CD4-positive, alpha-beta T cell treated with Interferon gamma for 1 hour (primary cell): ENCODE measurements at places on chromosomes 6 and 20.

GRCh38 chr20:37986873-37987601 lies 46.2 kb downstream of the TTI1 start:
- no peak for DNase-seq

- no peak for DNase-seq
Measured at GRCh38 chr6:43993881-43994523, 133.2 kb downstream of the MRPL14 start.

DNA sequence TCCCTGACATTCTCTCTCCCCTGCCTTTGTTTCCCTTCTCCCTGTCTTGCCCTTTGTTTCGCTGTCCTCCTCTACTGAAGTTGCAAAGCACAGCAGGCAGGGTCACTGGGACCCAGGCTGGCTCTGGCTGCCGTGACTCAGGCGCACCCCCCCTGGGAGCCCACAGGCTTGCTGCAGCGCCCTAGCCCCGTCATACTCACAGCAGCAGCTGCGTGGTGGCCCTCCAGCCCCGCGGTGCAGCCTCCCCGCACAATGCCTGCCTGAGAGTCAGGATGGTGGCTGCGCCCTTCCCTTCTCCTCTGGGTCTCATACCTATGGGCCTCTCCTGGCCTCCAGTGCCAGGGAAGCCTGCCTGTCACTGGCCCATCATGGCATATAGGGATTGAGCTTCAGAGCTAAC lies 41.7 kb downstream of the TXNDC5 start:
- DNase-seq = no peak

DNA sequence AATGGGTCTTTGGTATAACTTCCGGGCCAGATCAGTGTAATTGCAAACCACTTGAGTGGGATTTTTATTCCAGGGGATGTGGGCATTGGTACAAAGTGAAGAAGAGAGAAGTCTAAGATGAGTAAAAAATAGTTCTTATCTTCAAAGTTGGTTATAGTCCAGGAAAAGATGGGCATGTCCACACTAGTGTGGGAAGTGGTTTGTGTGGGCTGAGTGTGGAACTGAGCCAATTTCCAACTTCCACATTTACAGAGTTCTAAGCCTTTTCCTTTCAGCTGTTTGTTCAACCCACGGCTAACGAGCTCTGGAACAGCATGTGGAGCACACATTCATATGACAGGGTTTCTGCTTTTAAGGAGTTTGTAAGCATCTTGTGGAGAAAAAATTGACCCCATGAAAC lies 72.3 kb upstream of the IFNGR1 start:
- DNase-seq = peak; percentile 33

DNA sequence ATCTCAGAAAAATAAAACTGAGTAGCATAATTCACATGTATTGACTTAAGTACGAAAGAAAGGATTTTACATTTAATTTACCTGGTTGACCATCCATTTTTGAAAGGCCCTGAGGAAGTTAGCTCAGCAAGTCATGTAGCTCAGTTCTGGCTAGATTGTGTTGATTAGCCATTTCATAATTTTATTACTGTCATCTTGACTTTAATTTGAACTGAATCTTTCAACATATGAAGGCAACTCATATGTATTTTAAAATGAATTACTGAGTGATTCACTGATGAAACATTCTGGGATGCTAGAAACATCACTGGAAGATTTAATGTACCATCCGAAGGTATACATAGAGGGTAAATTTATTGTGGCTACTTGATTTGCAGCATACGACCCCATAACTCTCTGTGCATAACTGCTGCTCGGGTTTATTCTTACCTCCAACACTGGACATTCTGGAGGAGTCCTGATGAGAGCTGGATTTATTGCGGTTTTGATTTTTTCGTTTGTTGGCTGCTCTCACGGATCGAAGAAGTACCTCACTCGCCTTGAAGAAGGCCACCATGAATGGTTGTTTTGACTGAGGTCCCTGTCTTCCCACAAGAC lies 101.7 kb downstream of the BMP5 start:
- DNase-seq = no peak

- DNase-seq = no peak
Measured at GRCh38 chr20:31608251-31608945, 3.3 kb downstream of the ID1 start.

- no peak for DNase-seq
Measured at GRCh38 chr6:23202207-23202606, 632.8 kb downstream of the HDGFL1 start.

DNA sequence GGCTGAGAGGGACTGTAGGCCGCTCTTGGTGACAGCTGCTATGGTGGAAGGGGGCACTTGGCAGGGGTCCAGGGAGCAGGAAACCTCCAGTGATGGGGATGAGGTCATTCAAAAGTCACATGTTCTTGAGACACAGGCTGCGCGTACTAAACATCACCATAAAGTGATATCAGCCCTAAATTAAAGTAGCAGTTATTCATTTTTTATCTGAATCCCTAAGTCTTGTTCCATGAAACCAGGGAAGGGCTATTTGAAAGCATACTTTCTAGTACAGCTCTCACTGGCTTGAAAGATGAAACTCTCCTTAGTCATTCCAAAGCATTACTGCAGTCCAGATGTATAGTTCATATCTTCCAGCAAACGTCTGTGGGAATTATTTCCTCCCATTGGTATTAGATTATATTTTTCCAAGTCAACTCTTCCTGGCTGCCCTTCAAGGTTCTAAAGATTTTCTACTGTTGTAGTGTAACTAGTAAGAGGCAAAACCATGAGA lies 373.1 kb downstream of the CD109 start:
- DNase-seq = no peak

DNA sequence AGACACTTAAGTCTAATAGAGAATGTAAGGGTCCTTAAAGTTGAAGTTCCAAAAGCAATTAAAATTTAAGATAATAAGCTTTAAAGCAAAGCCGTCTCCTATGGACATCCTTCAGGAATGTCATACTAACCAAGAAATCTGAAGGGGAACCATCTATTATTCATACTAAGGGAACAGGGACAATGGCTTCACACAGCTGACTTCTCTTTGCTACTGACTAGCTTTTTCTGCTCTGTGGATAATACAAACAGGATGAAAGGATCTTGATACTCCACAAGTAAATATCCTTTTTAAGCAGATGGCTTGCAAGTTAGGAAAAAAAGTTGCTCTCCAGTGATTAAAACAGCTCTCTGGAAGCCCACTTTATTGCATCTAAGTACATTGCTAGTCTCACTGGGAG lies 178.6 kb downstream of the BACH2 start:
- DNase-seq = no peak

- no peak for DNase-seq
Measured at GRCh38 chr20:10648651-10649050, 25.1 kb downstream of the JAG1 start.

DNA sequence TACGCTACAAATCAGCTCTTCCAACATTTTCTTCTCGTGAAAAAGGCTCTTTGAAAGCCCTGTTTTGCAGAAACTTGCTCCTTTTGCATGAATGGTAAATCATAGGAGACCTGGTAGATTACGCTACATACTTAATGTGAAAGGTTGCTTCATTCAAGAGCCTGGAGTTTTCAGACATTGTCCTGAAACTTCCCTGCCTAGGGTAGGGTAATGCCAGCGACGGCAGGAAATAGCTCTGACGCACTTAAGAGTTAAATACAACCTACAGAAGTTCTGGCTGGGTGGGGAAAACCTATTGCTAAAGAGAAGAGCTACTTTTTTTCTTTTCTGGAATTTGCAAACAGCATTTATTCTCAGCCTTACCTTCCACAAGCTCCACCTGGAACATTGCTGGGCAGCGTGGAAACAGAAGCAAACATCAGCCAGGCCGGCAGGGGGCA lies 144.5 kb downstream of the LPA start:
- no peak for DNase-seq

DNA sequence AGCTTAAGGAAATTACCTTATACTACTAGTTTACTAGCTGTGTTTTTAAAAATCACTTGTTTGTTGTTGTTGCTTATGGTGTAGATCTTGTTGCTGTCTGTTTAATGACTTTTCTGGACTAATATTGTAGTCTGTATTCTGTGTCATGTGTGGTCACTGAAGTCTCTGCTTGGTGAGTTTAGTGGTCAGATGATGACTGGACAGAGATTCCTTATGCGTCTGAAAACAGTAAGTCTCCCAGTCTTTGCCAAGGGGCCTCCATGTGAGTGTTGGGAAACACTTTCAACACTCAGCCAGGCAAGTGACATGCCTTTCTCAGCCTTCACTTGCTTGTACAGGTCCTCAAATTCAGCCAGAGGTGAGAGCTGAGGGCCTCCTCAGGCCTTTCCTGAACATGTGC lies 256.9 kb upstream of the RNF24 start:
- DNase-seq = no peak

- peak; percentile 28 for DNase-seq
Measured at GRCh38 chr6:139540276-139540675, 165.8 kb upstream of the CITED2 start.

GRCh38 chr20:50123418-50123817 lies 10.5 kb upstream of the UBE2V1 start:
- no peak for DNase-seq

- DNase-seq = peak; percentile 32
Measured at GRCh38 chr20:45945678-45946148, 11.2 kb downstream of the PCIF1 start.

GRCh38 chr20:49572857-49573256 lies 4.9 kb upstream of the PTGIS start:
- no peak for DNase-seq

DNA sequence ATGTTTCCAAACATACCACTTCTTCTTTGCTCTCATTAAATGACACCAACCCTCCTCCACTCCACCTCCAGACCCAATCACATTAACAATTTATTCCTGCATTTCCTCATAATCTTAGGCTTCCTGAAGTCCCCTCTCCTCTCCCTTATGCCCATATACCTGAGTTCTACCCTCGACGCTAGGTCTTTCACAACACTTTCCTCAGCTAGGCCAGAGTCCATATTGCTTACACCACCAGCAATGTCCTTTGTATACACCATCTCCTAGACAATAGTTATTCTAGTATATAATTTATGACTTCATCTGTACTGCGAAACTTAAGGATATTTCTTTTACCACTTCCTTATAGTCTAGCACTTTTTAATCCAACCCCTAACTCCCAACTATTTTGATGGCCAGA lies 47.7 kb downstream of the SIM1 start:
- no peak for DNase-seq
